Thoracic aorta endothelial cell (primary cell): ENCODE measurements at places on chromosomes 11 and 22. TPM values are rescaled to one million over a fixed set of nuclear protein-coding genes. Genes with fewer than 3 reads are reported as not detected.

KCNQ1 gene
- total RNA-seq = under 0.01 and 0.14 TPM in 2 replicates

MN1 gene
- 0.65 and 1.6 TPM in 2 replicates for total RNA-seq

KRTAP5-8 gene
- not detected in 2 replicates for total RNA-seq

MTFP1 gene
- 30.1 and 40.9 TPM in 2 replicates for total RNA-seq

MRGPRX3 gene
- total RNA-seq = not detected in 2 replicates

TREH gene
- total RNA-seq = not detected in 2 replicates
